ENCODE measurements at places on chromosomes 5 and 9.

GRCh38 chr9:92661743-92662142, 8.2 kb downstream of the IPPK start:
- no peak for DNase-seq

DNA sequence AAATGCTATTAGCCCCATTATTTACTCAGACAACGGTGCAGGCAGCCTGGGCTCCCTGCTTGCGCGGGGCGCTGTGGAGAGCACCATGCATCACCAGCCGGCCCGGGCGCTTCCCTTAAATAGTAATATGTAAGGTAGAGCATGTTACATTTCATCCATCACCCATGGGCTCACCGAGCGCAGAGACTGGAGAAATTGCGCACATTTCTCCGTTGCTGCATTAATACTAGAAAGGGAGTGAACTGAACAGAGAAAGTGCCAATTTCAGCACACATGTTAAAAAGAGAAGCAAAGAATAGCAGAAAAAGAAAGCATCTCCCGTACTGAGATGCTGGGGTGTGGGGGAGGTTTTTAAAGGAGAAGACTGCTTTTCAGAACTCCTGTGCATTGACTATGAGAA, 400.3 kb downstream of the ZSWIM6 start:
- no peak for DNase-seq

DNA sequence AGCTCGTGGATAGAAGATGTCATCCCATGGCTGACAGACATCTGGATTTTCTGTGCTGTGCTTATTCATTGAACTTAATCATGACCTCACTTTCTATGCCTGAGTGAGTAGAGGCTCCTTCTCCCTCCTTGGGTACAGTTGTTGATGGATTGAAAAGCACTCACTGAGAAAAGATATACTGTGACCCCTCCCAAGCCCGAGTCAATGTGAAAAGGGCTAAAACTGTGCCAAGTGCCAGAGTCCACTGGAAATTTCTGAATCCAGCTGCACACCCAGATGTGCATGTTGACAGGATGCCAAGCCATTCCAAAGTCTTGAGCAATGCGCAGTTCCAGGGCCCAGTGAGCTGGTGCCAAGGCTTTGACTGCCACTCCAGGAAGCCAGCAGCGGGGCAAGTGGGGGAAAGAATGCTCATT, 473.0 kb downstream of the NTRK2 start:
- DNase-seq: no peak

GRCh38 chr9:79189511-79189924, 382.2 kb upstream of the TLE4 start:
- no peak for DNase-seq

DNA sequence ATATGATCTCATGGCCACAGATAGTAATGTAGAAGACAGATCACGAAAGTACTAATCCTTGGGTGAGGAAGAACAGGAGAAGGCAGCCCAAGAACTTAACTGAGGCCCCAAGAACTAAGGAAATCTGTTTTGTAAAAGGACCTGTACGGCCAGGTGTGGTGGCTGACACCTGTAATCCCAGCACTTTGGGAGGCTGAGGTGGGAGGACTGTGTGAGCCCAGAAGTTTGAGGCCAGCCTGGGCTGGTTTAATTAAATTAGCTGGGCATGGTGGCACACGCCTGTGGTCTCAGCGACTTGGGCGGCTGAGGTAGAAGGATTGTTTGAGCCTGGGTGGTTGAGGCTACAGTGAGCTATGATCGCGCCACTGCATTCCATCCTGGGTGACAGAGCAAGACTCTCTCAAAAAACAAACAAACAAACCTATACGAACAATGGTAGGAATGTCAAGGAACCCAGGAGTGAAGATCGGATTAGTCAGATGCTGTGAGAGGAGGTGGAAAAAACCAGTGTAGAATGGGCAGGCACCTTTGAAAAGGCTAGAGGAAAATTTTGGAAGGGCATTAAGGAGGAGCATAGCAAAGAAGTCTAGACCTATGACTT, 283.8 kb upstream of the DMRT1 start:
- DNase-seq: no peak

GRCh38 chr5:134976841-134977240, 9.1 kb downstream of the CATSPER3 start:
- no peak for DNase-seq

DNA sequence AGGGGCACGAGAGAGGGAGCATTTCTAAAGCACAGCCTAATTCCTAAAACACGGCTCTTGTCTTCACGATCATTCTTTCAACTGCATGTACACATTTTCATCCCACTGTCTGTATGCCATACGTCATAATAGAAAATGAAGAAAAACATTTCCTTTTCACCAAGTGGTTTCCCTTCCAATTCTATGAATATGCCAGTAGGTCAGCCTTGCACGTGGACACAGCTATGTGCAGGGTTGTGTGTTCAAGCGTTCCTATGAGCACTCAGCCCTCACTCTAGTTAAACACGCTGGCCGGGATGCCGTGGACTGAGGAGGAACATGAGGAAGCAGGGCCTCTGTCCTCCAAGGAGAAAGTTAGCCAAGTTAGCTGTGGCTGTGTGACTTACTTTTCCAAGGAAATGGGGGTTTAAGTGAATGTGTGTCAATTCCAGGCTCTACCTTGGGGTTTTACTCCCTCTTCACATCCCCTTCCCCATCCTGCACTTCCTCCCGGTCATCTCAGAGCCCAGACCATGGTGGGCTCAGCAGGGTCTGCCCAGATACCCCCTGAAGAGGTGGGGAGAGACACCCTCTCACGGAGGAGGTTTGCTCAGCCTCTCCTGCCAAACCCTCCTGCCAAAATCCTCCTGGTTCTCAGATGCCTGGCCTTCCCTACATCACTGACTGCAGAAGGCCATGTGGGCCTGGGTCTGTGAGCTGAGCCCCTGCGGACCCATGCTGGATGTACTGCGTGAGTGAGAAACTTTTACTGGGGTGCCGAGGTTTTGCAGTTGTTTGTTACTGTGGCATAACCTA, 230.6 kb downstream of the FSTL4 start:
- DNase-seq: no peak

- DNase-seq: no peak
These were observed 35.4 kb upstream of the BNIP1 start for GRCh38 chr5:173108914-173109313.

- DNase-seq: no peak
These were observed 1.1 kb upstream of the FRRS1L start for GRCh38 chr9:109168170-109168569.

DNA sequence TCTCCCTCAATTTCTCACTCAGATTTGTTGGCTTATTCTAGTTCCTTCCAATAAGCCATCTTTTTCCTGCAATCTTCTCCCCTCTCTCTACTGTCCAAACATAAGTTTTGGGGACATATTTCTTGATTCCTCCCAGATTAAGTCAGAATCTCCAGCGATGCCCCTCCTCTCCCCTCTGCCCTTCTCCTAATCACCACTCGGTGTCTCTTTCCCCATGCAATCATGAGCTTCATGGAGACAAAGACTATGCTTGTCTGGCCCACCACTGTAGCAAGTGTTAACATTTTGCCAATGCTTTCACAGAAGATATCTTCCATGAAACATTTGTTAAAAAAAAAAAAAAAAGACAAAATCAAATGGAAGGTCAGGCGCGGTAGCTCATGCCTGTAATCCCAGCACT, 42.4 kb downstream of the PDE6A start:
- no peak for DNase-seq

DNA sequence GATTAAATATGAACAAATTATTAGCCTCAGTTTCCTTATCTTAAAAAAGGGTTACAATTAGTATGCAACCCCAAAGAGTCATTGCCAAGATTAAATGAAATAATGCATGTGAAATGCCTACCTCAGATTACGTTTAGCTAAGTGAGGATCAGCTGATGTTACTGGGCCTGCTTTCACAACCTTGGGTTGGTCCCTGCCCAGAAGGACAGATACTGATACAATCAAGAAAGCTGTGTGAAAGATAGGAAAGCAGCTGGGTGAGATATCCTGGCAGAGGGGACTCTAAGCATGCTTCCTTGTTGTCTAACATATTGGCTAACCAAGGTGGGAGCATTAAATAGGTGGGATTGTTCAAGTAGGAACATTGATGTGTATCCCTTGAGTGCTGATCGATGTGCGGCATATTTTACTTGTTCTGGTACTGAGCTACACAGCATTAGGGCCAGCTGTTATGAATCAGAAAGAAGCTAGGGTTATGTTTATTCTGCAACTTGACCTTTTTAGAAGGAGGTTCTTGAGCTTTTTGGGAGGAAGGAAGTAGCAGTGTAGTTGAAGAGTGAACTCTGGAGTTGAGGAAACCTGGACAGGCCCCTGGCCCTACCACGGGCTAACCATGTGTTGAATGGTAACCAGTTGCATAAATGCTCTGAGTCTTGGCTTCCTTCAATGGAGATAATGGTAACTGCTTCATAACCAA, 28.9 kb downstream of the SNX24 start:
- DNase-seq: no peak

DNA sequence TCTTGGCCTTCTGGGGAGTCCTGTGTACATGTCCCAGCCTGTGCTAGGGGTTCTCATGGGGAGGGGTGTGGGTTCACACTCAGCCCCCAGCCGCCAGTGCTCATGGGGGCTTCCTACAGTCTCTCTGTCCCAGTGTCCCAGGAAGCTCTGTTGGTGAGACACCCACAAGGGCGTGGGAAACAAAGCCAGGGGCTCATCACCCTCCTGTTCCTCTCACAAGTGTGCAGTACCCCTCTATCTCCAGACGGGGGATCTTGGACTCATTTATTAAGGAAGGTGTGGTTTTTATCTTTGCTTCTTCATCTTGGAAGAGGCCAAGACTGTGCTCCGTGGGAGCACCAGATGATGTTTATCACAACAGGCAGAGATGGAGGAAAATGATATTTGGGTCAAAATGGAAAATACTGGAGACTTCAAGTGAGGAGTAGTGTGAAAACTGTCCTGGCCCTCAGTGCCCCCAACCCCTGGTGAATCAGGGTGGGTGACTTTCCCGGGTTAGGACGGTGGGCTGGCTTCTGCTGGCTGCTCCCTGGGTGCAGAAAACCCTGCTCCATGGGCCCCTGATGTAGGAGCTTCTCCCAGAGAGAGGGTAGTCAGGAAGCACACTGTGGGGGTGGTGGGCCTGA, 15.2 kb downstream of the TMEM171 start:
- DNase-seq: peak; percentile 9

DNA sequence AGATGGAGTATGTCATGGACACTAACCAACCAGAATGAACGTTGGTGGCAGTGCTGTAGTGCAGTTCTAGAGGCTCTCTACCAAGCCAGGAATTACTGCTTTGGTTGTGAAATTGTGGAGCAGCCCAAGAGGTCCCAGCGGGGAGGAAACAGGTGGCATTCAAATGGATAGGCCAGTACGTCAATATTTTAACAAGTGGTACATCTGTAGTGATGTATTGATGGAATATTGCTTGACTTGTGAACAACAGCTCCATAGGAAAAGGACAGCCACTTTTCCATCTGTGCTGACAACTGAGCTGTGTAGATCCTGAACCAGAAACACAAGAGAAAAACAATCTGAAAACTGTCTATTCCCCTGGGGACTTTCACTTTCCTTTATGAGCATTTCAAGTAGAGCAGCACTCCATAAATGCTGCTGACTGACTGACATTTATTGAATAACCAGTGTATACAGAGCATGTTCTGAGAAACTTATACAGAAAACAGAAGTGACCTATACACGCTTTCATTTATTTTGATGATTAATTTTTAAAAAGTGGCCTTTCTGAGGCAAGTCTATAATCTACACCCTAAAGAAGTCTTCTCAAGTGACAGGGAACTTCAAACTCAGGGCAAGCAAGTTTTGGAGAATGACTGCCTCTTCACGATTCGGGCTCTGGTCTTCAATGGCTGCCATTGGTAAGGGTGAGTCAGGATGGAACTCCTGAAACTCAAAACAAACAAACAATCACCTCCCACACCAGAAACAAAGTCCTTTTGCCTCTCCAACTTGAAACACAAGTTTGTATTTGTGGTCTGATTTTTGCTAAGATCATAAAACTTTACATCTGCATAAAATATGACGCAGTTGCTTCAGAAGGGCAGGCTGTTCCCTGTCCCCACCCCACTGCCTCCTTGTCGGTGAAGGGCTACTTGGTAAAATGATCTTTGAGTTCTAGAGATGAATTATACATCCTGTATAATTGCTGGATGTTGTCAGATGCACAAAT, 362.4 kb downstream of the NDUFS4 start:
- DNase-seq: peak; percentile 92

- DNase-seq: no peak
These were observed 150.1 kb downstream of the MEF2C start for GRCh38 chr5:88732862-88733261.

DNA sequence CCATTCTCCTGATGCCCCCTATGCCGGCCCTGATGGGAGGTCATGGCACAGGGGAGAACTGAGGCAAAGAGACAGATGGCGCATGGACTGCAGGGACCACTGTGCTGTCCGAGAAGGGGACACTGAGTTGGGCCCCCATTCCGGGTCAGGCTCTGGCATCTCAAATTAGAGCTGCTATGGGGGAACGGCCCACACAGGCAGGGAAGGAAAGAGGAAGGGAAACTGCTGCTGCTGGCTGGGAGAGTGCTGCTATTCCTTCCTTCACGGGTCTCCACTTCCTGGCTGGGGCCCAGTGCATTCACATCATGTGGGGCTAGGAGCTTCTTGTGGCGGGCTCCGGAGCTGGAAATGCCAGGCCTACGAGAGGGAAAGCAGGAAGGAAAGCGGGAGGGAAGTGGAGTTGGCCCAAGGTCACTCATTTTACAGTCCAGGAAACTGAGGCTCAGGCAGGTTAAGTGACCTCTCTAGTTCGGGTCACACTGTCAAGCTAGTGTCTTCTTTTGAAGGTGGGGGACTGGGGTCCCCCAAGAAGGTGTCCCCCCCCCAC, 1.3 kb upstream of the CARD19 start:
- DNase-seq: no peak

DNA sequence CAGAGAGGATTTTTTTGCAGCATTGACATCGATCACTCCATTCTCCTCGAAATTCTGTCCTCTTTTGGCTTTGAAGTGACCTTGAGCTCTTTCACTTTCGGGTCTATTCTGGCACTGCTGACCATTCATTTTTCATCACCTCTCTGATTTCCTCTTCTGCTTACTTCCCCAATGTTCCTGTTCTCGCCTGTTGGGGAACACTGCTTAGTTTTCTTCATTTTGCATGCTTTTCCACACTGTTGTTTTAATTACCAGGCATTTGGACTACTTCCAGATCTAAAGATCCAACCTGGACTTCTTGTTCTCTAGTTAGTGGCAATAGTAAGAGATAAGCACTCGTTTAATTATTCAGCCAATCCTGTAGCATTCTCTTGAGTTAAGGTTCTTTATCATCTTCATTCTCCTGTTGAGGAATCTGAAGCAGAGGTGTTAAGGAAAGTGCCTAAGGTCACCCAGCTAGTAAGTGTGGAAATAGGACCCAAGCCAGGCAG, 53.4 kb downstream of the MAN2A1 start:
- no peak for DNase-seq

- no peak for DNase-seq
These were observed 179.1 kb downstream of the GOLPH3 start for GRCh38 chr5:31995006-31995405.

- no peak for DNase-seq
These were observed 69.0 kb upstream of the SMC2 start for GRCh38 chr9:104025104-104025503.

GRCh38 chr5:6572086-6572824, 60.6 kb downstream of the NSUN2 start:
- no peak for DNase-seq

- DNase-seq: no peak
These were observed 86.9 kb downstream of the BASP1 start for GRCh38 chr5:17304282-17304681.

- no peak for DNase-seq
These were observed 88.5 kb upstream of the SLC25A48 start for GRCh38 chr5:135745897-135746500.

- no peak for DNase-seq
These were observed 29.5 kb downstream of the ANKH start for GRCh38 chr5:14842117-14842516.
